NCI-H460 (cell line): ENCODE measurements at places on chromosomes 5 and 9. TPM values are rescaled to one million over a fixed set of nuclear protein-coding genes. Genes with fewer than 3 reads are reported as not detected.

The MOB3B gene
- total RNA-seq, result 0.15 and 0.26 TPM in 2 replicates

The HEMGN gene
- not detected in 2 replicates for total RNA-seq

The HAVCR1 gene
- total RNA-seq, result not detected in 2 replicates

The SYK gene
- total RNA-seq, result 0.02 TPM in 1 of 2 replicates, not detected in the other

The MVB12B gene
- 5.0 and 5.5 TPM in 2 replicates for total RNA-seq

The IL9 gene
- not detected in 2 replicates for total RNA-seq

The SLC6A18 gene
- total RNA-seq, result not detected in 2 replicates
